ENCODE measurements at places on chromosomes 4 and X.

DNA sequence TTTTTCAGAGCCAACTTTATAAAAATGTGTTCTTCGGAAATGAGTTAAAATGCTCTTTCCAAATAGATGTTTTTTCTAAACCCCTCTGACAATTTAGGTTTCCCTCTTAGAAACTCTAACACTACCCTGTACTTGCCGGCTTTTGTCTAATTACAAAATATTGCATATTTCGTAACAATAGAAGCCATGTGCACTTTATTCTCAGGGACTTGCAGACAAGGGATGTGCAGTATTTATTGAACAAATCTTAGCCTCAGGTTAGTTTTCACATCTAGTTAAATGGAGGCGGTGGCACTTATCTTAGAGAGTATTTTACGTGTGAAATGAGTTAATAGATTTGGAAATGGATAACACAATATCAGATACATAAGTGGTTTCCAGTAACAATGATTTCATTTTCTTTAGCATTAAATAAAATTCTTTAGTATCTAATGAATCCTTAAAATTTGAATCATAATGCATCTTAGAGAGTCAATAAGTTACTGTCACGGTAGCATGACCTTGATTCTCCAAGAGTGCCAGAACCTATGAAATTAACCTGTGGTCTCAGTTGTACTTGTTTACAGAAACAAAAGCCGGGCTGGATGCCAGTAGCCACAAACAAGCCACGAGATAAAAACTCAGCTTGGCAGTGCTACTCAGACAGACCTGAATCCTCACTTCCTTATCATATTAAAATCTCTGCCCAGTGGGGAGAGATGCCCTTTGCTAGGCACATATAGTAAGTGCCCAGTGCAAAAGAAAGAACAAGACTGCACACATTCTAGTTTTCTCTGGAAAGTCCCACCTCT, 772 bp upstream of the PABPC4L start:
- no peak for DNase-seq

DNA sequence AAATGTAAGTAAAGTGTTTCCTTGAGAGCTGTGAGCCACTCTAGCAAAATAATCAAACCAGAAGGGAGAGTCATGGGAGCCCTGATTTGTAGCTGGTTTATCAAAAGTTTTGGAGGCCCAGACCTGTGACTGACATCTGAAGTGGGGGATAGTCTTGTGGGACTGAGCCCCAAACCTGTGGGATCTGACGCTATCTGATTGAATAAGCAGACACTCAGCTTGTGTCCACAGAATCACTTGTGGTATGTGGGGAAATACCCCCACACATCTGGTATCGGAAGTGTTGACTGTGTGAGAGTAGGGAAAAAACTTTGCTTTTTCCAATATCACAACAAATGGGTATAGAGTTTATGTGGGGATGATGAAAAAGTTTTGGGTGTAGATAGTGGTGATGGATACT, 35.4 kb downstream of the FUNDC1 start:
- DNase-seq = no peak

DNA sequence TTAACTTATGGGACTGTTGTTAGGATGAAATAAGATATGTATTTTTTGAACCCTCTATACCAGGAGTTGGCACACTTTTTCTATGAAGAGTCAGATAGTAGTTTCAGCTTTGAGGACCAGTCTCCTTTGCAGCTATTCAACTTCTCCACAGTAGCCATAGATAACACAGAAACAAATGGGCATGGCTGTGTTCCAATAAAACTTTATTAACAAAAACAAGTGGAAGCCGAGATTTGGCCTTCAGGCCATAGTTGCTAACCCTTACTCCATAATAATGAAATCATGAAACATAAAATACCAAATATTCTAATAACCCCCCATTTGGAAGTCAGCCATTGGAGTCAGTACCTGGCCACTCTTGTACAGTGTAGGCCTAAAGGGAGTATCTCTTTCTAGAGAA, 30.6 kb downstream of the ARX start:
- no peak for DNase-seq

GRCh38 chr4:24880186-24880585, 32.7 kb downstream of the CCDC149 start:
- DNase-seq = no peak

GRCh38 chrX:48278958-48279357, 23.8 kb downstream of the SSX1 start:
- no peak for DNase-seq

DNA sequence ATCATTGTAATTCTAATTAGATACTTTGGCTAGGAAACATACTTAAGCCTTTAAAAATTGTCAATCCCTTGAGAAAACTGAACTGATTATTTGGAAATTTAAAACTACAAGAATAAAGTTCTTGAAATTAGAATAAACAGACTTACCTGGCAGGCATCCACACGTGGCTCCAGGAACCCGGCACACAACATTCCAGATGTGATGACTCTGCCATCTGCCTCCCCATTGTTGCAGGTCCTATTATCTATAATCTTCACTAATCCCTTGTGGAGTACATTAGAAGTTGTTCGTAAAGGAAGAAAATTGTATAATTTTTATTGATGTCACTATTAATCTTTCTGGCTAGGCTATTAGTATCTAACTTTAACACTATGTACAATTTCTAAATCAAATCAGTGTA, 16.2 kb upstream of the GNRHR start:
- DNase-seq = no peak

DNA sequence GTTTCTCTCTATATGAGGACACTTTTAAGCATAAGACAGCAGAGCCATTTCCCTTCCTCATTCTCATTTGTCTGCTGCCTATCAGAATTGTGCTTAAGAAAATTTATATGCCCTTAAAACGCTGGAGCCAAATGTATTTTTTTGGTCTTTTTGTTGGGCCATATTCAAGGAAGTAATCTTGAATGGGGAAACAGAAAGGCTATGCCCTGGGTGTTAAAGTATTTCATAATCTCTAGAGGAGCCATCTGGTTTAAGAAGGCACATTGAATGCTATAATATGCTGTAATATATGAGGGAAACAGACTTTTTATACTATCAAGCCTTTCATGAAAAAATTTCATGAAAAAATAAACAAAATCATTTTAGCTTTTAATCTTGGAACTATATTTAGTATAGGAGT, 4.3 kb downstream of the DMD start:
- DNase-seq = no peak

GRCh38 chr4:24991015-24991414, 39.7 kb downstream of the LGI2 start:
- DNase-seq = no peak

GRCh38 chr4:177321647-177322046, 12.0 kb downstream of the NEIL3 start:
- DNase-seq = no peak

GRCh38 chr4:88610771-88611170, 18.5 kb downstream of the HERC3 start:
- no peak for DNase-seq

- no peak for DNase-seq
Measured at GRCh38 chr4:105059337-105059736, 87.3 kb upstream of the TET2 start.

DNA sequence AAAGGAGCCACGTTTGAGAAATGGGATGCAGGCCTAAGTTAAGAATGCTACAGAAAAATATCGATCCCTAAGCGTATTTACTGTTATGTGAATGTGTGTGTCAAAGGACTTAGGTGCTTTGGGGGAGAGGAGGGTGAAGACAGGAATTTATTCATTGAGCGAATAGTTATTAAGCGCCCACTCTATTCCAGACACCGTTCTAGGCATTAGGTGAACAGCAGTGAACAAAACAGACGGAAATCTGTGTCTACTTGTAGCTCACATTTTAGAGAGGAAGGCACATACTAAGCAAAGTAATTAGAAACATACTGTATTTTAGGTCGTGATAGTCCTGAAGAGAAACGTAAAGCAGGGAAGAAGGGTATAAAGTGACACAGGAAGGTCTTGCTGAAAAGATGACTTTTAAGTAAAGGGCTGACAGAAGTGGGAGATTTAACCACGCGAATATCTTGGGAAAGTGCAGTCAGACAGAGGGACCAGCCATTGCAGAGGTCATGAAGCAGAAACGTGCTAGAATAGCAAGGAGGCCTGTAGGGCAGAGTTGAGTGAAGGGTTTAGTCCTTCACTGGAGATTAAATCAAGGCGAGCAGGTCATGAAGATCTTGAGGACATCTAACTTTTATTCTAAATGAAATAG, 541 bp downstream of the AIMP1 start:
- no peak for DNase-seq

DNA sequence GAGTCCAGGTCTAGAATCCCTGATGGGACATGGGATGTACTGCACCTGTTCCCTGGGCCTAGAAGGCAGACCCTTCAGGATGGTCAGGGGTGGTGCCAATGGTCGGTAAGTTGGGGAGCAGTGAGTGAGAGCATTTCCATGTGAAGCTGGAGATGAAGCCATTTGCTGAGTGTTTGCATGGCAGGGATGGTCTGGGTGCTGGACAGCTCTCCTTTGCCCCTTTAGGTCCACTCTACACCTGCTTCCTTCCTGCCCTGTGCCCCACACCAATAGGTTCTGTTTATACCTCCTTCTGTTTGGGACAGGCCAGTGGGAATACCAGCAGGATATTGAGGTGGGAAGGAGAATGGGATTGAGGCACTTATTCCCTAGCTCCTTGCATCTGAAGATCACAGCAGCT, 181.3 kb downstream of the STK32B start:
- DNase-seq = no peak

GRCh38 chr4:169604131-169604900, 8.1 kb downstream of the NEK1 start:
- no peak for DNase-seq

DNA sequence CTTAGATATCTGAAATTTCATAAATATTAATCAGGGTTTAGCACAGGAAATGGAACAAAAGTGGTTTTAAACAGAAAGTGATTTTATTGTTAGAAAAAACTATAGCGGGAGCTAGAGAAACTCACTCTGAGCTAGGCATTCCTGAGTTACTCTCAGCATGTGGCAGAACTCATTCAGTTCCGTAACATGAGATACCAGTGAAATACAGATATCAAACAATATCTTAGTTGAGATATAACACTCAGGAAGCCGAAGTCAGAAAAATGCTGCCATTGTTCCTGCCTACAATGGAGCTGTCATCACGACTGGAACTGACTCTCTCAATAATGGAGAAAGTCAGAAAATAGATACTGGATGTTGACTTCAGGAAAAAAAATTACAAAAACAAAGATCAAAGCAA, 1428.7 kb downstream of the PCDH18 start:
- no peak for DNase-seq

GRCh38 chr4:169348541-169348940, 77.8 kb upstream of the SH3RF1 start:
- DNase-seq = no peak

DNA sequence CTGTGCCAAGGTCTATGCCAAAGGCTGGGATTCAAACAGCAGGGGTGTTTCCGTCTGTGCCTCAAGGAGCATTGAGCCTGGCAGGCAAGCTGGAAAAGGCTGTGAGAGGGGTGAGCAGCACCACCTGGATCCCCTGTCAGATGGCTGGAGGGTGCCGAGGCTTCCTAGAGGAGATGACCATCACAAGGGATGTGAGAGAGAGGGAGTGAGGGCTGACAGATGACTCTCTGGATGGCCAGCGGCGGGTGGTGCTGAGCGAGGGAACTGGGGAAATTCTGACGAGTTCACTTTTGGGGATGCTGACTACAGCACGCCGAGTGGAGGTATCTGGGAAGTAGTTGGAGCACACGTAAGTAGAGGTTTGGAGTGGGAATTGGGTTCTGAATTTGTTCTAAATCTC, 22.6 kb upstream of the CYP4V2 start:
- no peak for DNase-seq

DNA sequence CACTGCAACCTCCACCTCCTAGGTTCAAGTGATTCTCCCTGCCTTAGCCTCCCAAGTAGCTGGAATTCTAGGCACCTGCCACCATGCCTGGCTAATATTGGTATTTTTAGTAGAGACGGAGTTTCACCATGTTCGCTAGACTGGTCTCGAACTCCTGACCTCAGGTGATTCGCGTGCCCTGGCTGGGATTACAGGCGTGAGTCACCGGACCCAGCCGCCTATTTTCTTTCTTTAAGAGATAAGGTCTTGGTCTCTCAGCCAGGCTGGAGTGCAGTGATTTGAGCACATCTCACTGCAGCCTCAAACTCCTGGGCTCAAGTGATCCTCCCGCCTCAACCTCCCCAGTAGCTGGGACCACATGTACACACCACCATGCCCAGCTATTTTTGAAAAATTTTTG, 166.5 kb downstream of the DHRSX start:
- no peak for DNase-seq
